ENCODE measurements at places on chromosomes 2 and 18.
A peak's percentile ranks its signal among the peaks of the same experiment; 100 is the strongest.

- DNase-seq: peak; percentile 51
These were observed 265.3 kb upstream of the PKDCC start for GRCh38 chr2:41782306-41783158.

GRCh38 chr2:6934345-6934744, 17.1 kb downstream of the RNF144A start:
- DNase-seq: no peak

- DNase-seq: no peak
These were observed 203.2 kb upstream of the CYP26B1 start for GRCh38 chr2:72350852-72351251.

DNA sequence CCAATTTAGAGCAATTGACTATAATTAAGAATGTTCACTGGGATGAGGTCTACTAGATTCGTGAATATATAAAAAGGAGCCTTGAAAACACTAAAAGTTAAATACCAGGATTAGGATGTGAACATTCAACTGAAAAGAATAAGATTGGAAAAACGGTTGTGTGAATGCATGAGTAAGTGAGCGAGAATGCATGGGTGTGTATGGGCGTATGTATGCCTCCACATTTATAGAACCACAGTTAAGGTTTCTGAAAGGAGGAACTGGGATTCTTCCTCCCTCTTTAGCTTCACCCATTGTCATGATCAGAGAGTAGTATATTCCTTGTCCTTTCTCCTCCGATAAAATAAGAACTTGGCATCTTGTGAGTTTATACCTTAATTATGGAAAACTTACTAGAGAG, 151.1 kb upstream of the UBE2E3 start:
- DNase-seq: no peak

GRCh38 chr18:23563377-23564043, 22.8 kb downstream of the NPC1 start:
- DNase-seq: no peak

DNA sequence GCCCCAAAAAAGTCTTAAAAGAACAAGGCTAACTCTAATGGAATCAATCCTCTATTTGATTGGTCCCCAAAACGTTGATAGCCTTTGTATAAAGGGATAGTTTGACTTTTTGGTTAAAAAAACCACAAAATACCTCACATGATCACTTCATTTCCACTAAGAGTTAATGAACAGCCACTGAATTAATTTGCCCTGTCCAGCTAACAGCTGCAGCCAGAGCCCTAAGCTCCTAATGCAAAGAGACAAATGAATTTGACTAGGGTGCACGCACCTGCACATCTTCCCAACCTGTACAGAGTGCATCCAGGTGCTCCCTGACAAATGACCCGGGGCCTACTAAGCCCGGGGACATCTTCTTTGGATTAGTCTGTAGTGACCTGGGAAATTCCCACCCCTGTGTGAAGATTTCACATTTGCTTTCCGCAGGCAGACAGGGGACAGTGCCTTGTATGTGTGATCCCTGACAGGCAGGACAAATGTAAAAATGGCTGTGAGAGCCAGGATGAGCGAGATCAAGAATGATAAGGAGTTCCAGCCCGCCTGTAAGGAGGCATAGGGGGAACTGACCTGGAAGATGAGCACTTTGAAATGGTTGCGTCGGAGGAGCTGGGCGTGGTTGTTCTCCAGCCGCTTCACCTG, 893 bp downstream of the CAVIN2 start:
- no peak for DNase-seq

DNA sequence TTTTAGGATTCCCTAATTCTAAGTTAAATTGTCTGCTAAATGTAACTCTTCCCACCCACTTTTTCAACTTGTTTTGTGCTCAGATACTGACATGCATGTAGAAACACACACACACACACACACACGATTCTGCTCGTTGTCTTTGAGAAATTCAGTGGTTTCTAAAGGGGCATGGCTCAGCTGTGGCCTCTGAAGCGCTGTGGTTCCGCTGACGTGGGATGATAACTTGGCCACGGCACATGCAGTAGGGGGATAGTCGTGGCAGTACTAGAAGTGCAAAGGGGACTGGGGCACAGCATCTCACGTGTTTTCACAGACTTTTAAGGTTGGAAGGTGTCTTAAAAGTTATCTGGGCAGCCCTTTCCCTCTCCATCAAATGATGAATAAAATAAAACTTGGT, 18.4 kb downstream of the CASP10 start:
- no peak for DNase-seq

- DNase-seq: no peak
These were observed 82.6 kb downstream of the THADA start for GRCh38 chr2:43513216-43513615.

DNA sequence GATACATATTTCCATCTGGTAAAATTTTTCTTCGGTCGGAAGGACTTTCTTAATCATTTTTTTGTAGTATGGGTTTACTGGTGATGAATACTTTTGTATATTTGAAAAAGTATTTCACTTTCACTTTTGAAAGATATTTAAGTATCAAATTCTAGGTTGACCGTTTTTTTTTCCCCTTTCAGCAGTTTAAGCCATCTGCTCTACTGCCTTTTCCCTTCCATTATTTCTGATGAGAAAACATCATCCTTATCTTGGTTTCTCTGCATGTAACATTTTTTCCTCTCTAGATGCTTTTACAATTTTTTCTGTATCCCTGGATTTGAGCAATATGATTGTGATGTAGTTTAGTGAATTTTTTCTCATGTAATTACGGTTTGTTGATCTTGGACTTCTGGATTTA, 87.0 kb downstream of the MTX2 start:
- no peak for DNase-seq

Data from endothelial cell (in vitro differentiated cells).